ENCODE measurements at places on chromosomes 4 and X.

DNA sequence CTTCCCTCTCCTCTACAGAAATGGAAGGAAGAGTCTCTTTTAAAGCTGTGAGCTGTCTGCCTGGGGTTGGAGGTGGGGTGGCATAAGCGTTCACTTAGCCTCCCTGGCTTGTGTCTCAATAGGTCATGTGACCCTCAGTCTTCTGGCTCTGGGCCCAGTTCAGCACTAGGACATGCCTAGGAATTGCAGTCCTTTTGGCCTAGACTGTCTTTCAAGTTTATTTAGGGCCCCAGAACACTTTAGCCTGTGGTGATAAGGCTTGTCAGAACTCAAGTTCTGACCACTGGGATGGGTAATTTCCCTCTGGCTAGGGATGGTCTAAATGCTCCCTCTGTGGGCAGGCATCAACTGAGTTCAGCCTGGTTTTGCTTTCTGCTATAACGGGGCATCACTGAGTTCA lies 34.3 kb upstream of the ARMCX4 start:
- no peak for DNase-seq

DNA sequence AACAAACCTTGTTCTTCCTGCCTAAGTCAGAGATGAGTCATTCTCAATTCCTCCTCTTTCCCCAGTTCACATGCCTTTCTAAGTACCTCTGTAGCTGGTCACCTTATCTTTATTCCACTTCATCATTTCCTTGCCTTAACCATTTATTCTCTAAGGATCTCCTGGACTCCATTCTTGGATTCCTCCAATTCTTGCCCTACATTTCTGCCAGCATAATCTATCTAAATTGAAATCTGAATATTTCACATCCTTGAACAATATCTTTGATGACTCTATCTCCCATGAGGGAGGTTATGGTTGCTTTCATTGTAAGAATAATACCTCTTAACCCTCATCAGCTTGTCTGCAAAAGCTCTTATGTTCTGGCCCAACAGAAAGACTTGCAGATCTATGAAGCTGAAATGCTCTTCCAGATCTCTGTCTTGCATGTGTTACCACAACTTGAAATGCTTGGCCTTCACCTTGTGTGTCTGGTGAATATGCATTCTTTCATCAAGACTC lies 28.6 kb upstream of the PDE5A start:
- DNase-seq = no peak

DNA sequence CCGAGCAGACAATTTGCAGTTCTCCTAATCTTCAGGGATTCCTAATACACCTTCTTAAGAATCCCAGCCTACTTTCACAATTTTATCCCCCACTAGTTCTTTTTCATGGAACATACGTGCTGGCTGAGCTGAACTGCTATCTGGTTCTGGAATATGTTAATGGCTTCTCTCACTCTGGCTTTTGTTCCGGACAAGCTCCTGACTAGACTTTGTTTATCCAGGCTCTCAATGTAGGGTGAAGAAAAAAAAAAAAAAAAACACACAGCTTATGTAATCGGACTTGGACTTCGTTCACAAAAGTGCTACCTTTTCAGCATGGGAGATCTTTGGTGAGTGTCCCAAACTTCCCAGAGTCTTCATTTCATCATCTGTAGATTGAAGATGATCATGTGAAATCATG lies 555.4 kb upstream of the CPEB2 start:
- no peak for DNase-seq

- DNase-seq = no peak
These were observed 167.3 kb upstream of the SPRY1 start for GRCh38 chr4:123229286-123229685.
